NCI-H526 treated with DMSO at 0.1 percent for 48 hours (cell line): ENCODE measurements at places on chromosomes 2 and 18.

DNA sequence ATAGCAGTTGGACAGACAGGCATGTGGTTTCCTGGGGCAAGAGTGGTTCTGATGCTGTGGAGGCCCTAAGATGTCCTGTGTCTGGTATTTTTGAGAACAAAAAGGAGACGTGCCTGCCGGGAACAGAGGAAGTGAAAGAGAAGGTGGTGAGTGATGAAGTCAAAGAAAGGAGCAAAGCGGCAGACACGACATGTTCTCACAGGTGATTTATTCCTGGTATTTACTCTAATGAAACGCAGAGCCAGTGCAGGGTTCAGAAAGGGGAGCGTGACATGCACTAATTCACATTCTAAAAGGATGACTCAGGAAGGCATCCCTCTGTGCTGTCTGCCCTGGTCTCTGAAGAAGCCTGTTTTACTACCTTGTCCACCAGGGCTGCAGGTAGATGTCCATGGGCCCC lies 211.0 kb downstream of the KCNE4 start:
- no peak for DNase-seq

DNA sequence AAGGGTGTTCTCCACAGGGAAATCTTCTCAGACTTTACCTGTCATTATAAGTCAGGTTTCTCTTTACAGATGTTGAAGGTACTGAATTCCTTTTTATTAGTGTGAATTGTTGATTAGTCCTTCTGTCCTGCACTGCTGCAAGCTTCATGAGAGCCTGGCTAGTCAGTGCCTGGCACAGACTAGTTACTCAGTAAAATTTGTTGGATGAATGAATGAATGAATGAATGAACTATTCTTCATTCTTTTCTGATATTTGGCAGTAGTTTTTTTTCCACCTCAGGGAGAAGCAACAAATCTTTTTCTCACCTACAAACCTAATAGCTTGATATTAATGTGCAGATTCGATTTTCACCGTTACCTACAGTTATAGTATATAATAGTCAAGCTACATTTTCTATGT lies 64.3 kb downstream of the ACVR2A start:
- DNase-seq = no peak

DNA sequence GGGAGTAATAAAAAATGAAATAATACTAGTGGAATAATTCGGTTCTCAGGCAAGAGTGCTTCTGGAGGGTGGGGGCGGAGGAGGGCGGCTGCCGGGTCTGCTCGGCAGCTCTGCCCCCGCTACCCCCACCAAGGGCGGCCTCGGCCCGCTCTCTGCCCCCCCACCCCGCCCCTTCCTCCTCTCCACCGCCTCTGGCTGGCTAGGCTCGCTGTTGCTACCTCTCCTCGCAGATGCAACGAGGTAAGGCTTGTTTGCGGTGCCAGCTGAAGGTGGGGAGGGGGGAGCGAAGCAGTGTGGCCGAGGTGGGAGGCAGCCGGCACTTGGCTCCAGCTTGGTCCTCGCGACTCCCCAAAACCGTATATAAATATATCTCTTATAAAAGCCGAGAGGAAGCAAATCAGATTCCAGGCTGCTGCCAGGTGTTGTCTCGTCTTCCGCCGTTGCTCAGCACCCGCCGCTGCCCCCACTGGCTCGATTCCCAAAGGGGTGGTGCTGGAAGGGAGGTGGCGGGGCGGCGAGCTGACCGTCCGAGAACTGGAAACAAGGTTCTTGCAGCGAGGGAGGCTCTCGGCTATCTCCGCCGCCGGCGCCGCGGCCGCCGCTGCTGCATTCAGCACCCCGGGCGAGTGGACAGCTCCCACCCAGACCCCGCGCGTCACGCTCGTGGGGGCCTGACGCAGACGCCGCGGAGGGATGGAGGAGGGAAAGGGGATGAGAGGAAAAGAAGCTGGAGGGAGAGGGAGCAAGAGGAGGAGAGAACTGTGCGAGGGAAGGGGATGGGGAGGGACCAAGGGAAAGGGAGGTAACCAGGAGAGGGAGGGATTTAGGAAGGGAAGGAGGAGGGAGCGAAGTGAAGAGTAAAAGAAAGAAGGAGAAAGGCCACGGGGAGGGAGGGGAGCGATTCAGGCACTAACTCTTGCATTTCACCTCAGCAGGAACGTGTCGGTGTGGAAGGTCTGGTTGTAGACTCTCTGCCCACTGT lies at the start of gene MARCHF4:
MARCHF4 (minus strand) TSS at position 763 of the 982 bp plus-strand sequence. CDS start 2,223 bp downstream, outside the sequence.
- peak; percentile 46 for DNase-seq

DNA sequence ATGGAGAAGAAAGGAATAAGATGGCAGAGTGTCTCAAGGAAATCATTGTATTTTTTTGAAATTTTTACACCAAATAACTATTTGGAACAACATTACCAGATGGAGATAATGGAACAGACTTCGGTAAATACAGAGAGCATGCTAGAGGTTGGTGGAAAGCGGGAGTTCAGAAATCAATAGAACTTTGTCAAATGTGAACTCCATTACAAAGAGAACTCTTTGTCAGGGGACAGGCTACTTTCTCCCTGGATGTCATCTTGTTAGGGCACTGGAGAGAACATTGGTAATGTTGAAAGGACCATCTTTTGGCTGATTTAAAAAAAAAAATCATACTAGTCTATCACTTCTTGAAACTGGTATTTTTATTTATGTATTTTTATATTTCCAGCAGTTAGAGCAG lies 30.8 kb downstream of the DCC start:
- no peak for DNase-seq

GRCh38 chr2:215451012-215451756 lies 15.3 kb upstream of the FN1 start:
- no peak for DNase-seq

DNA sequence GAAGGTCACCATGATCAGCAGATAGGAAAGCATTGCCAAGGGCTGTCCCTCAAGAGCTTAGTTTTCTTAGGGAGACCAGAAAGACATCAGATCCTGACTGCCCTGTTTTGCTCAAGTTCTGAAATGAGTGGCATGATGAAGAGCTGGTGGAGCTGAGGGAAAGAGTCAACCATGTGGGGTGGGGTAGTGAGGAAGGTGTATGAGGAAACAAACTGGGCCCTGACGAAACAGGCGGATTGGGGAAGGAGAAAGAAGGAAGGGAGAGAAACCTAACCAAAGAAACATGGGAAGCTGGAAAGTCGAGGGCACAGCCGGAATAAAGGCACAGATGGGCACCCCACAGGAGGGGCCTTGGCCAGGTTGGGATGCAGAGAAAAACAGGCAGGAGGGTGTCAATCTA lies 8.0 kb downstream of the TGOLN2 start:
- no peak for DNase-seq

GRCh38 chr18:11544060-11544633 lies 65.2 kb upstream of the SLC35G4 start:
- no peak for DNase-seq

DNA sequence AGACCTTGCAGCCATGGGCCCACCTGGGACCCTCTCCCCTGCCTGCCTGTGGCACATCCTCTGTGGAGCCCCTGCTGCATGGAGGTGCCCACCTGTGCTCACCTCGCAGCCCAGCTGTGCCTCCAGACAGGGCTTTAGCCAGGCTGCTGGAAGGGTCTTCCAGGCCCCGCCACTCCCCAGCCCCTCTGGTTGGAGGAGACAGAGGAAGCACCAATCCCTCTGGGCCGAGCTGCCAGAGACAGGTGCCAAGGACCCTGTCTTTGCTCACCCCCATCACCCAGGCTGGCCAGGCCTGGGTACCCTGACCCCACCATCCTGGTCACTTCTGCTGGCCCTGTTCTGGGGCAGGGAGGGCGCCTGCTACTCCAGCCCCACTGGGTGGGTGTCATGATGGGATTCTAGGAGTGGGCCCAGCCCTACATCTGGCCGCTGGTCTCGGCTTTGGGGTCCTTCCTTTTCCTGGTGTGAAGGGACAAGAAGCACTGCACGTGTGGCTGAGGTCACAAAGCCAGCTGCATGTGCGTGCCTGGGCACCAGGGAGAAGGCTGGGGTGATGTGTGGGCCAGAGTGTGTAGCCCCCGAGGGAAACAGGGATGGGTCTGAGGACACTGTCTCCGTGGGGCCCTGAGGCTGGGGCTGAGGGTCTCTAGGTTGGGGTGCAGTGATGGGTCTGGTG lies 9.3 kb upstream of the NEU4 start:
- DNase-seq = no peak

GRCh38 chr2:156649596-156649995 lies 213.4 kb downstream of the GPD2 start:
- DNase-seq = no peak

- no peak for DNase-seq
Observed at GRCh38 chr2:185035906-185036305, 437.6 kb downstream of the ZNF804A start.

DNA sequence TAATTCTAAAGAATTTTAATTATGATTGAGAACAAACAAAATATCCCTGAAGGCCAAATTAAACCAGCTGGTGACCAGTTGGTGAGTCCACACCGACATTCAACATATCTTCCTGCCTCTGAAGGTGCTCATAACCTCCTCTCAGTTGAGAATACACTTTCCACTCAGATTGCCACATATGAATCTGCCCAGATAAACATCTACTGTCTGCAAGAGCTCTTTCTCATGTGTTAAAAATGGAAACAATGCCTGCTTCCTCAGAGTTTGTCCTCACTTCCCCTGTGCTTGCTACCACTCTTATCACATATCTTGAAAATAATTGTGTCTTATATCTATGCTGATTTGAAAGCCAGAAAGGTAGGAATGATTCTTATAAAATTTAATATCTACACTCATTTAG lies 177.7 kb upstream of the GULP1 start:
- no peak for DNase-seq

GRCh38 chr2:151251012-151251411 lies 10.7 kb downstream of the RBM43 start:
- DNase-seq = no peak
